Frontal cortex (tissue), 4 donors: ENCODE measurements at places on chromosomes 7 and 10.

GRCh38 chr7:128014811-128015210 is 16.4 kb downstream of the LRRC4 start:
- DNase-seq: no peak

DNA sequence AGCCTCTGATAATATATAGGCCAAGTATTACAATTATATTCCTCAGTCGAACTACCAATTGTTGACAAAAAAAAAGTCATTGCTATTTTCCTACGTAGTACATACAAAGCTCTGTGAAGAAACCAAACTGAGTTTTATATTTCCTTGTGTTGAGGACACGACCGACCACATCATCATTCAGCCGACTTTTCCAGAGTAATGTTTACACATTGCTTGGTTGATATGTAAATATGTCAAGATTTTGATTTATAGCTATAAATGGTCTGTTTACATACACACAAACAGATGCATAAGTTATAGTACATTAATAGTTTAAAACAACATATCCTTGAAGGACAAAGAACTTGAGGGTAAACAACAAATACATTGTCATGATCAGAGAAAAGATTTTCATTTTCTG is 121.5 kb downstream of the CRPPA start:
- no peak for DNase-seq

- no peak for DNase-seq
Measured at GRCh38 chr10:47224546-47225218, 75.3 kb upstream of the GDF10 start.

- DNase-seq: peak; percentile 78
Measured at GRCh38 chr7:143360788-143361551, 1.5 kb downstream of the FAM131B start.

GRCh38 chr7:17988141-17988540 is 39.5 kb downstream of the PRPS1L1 start:
- no peak for DNase-seq

DNA sequence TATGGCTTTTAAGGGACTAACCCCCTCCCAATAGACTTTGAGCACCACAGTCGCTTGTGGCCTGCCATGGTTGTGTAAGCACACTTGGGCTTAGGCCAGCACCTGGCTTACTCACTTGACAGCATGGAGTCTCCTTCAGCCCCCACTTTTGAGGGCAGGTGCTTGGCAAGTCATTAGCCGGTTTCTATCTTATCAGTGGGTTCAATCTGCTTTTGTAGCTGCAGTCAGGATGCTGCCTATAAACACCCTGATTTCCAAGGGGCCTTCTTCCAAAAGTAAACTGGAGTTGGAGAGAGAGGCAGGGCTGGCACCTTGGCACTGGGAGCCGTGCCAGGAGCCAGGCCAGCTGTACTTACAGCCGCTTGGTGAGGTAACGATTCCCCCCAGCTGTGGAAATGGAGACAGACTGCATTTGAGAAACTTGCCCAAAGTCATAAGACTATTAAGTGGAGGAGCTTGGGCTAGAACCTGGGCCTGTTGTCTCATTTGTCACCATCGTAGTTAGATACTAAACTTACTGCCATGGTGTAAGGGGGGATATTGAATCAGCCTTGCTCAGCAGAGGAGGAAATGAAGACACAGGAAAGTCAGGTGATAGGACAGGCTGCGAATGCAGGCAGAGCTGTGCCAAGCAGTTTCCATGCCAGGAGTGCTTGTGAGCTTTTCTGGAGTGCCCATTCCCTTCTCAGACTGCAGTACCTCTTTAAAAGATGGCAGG is 92.2 kb upstream of the EFCAB10 start:
- DNase-seq: no peak

- DNase-seq: no peak
Measured at GRCh38 chr10:80139265-80139664, 6.7 kb downstream of the PLAC9 start.

DNA sequence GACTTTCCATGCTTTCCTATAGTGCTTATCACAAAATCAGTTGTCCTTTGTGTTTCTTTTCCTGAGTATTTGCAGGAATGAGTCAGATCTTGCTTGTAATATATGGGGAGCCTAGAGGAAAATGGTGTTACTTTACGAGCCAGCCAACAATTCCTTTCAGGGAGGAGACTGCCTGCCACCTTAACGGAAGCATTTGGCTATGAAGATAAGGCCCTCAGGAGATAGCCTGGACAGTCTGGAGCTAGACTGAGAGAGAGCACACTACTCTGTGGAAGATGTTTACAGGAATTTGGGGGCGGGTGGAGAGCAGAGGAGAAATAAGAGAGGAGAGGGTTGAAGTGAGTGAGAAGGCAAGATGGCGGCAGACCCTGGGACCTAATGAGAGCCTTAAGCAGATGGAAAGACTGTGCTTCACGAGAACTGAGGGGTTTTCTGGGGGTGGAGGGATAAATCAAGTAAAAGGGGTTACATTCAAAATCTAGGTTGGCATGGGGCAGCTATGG is 126.3 kb downstream of the SNX10 start:
- DNase-seq: no peak
